Activated CD4-positive, alpha-beta T cell treated with anti-CD3 and anti-CD28 coated beads, Interleukin-2, amount 10 ng/mL, durations not matched to agents 7 days and 5 days (primary cell): ENCODE measurements at places on chromosomes 6 and 20.

DNA sequence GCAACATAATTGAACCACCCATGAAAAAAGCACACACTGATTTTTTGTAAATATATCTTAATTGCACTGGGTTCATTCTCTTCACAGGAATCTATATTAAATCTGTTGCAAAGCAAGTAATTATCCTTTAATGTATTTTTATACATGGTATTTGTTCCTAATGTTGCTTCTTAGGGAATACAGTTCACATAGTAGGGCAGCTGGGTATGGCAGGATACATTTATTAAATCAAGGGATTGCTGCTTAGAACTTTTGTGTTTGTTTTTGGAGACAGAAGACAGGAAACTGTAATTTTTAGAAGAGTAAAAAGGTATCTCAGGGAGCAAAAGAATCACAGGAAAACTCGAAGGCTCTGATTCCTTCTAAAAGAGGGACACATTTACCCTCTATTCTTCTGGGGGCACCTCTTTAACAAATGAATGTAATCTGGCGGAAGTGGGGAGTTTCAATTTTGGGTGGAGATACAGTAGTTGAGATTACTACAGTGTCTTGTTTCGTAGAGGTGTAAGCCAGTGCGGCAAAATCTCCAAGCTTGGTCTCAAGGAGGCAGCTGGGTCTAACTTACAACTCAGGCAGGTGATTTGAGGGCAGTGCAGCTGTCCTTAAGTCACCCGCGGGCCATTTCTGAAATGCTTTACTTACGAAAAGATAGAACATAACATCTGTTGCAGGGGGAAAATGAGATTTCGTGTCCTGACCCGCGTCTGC, 812 bp upstream of the SMIM13 start:
- H3K27me3 ChIP-seq = no peaks in the 10 kb centered on the region
- H3K36me3 ChIP-seq = peaks cover 3% of the 10 kb centered on the region
- H3K27ac ChIP-seq = peak overlapping the region; percentile 98
- peak overlapping the region; percentile 87 for H3K4me3 ChIP-seq

- H3K27me3 ChIP-seq = no peaks in the 10 kb centered on the region
- H3K4me3 ChIP-seq = no peak overlapping the region
- no peaks in the 10 kb centered on the region for H3K4me1 ChIP-seq
These were observed 58.3 kb downstream of the CARMIL1 start for GRCh38 chr6:25337431-25337830.

GRCh38 chr6:15296735-15297134, 50.9 kb downstream of the JARID2 start:
- H3K36me3 ChIP-seq = peaks cover 37% of the 10 kb centered on the region
- DNase-seq = peak; percentile 51
- H3K27ac ChIP-seq = peak overlapping the region; percentile 85

- no peak overlapping the region for H3K4me3 ChIP-seq
- no peaks in the 10 kb centered on the region for H3K4me1 ChIP-seq
- no peaks in the 10 kb centered on the region for H3K36me3 ChIP-seq
- no peak for DNase-seq
- H3K27me3 ChIP-seq = no peaks in the 10 kb centered on the region
These were observed 207.2 kb upstream of the SSTR4 start for GRCh38 chr20:22827916-22828315.

DNA sequence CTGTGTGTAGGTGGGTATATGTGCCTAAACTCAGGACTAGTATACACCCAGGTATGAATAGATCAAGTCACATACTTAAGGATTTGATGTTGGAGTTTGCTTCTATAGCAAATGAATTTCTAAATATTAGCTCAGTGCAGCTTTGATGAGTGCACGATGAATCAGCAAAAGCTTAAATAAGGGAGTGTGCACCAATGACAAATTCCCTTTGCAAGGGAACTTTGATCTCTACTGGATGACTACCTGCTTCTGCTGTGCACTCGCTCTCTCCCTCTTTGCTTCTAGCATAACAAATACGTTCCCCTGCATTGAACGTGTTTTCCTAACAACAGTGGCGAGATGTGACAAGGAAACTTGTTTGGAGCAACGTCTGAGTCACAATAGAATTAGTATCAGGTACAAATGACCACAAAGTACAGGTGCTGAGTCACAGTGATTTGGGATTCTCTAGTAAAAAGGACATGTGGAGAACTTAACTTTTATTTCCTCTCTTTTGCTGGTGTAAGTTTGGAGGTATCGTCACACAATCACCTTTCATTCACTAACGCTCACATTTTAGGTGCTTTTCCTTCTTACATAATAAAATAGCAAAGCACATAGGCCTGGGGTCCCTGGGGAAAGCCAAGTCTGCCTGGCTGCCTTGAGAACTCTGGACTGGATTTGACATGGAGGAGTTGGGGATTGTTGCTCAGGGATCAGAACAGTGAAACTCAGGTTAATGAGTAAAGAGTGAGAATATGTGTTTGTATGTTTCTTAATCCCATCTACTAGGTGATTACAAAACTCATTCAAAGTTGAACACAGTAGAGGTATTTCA, 49.7 kb downstream of the KLHL31 start:
- H3K27me3 ChIP-seq = peaks cover 2% of the 10 kb centered on the region
- no peaks in the 10 kb centered on the region for H3K4me1 ChIP-seq

- DNase-seq = no peak
- no peaks in the 10 kb centered on the region for H3K27me3 ChIP-seq
- peaks cover 12% of the 10 kb centered on the region for H3K36me3 ChIP-seq
These were observed 24.8 kb downstream of the SNX9 start for GRCh38 chr6:157847846-157848245.

- H3K4me1 ChIP-seq = no peaks in the 10 kb centered on the region
- peaks cover 8% of the 10 kb centered on the region for H3K27me3 ChIP-seq
- H3K4me3 ChIP-seq = no peak overlapping the region
- DNase-seq = no peak
These were observed 234.7 kb downstream of the MYLK4 start for GRCh38 chr6:2516059-2516458.

GRCh38 chr6:144666781-144667180, 381.6 kb downstream of the UTRN start:
- H3K4me3 ChIP-seq = no peak overlapping the region
- H3K4me1 ChIP-seq = peaks cover 36% of the 10 kb centered on the region
- DNase-seq = no peak
- H3K27ac ChIP-seq = no peak overlapping the region

DNA sequence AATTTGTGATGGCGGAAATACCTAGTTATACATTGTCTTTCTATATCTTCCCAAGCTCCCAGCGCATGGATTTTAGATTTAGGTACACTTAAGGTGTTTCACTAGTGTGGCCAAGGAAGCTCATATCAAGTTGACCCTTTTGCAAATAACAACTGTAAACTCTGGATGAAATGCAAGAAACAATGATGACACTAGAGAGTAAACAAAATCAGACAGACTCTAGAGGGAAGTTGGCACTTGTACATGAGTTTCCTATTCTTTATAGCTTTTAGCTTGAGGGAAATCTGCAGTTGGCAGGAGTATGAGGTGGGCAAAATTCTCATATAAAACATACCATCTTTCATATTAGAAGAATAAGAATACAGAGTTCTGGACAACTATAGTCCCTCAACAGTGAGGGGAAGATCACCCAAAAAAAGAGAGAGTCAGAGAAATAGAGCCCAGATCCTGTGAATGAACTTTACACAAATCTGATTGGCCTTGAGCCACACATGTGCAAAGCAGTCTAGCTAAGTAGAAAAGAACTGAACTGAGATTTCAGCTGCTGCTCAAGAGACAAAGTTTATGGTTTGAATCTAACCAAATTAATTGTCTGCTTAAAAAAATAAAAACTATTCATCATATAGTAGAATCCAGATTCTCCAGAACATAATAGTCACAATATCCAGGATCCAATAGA, 26.1 kb downstream of the TXLNB start:
- H3K27ac ChIP-seq = no peak overlapping the region
- no peak for DNase-seq
- no peak overlapping the region for H3K4me3 ChIP-seq
- H3K36me3 ChIP-seq = peaks cover 3% of the 10 kb centered on the region

GRCh38 chr6:21522797-21523456, 70.6 kb upstream of the SOX4 start:
- H3K4me3 ChIP-seq = no peak overlapping the region
- no peak for DNase-seq
- H3K4me1 ChIP-seq = no peaks in the 10 kb centered on the region
- H3K27me3 ChIP-seq = peaks cover 3% of the 10 kb centered on the region
- no peak overlapping the region for H3K27ac ChIP-seq
